GM23248 (cell line): ENCODE measurements at places on chromosomes 7 and 10. TPM values are rescaled to one million over a fixed set of nuclear protein-coding genes. Genes with fewer than 3 reads are reported as not detected.

Gene GRM3
- total RNA-seq: not detected in 2 replicates

Gene VAX1
- not detected in 2 replicates for total RNA-seq

Gene UTF1
- not detected in 2 replicates for total RNA-seq

Gene CNNM1
- 1.6 and 2.1 TPM in 2 replicates for total RNA-seq

Gene GHRHR
- not detected in 2 replicates for total RNA-seq

Gene ITGA8
- total RNA-seq: 0.32 TPM in 1 of 2 replicates, not detected in the other

Gene EFCAB10
- total RNA-seq: not detected in 2 replicates
